Calu3 (cell line): ENCODE measurements at places on chromosomes 1 and 21.

DNA sequence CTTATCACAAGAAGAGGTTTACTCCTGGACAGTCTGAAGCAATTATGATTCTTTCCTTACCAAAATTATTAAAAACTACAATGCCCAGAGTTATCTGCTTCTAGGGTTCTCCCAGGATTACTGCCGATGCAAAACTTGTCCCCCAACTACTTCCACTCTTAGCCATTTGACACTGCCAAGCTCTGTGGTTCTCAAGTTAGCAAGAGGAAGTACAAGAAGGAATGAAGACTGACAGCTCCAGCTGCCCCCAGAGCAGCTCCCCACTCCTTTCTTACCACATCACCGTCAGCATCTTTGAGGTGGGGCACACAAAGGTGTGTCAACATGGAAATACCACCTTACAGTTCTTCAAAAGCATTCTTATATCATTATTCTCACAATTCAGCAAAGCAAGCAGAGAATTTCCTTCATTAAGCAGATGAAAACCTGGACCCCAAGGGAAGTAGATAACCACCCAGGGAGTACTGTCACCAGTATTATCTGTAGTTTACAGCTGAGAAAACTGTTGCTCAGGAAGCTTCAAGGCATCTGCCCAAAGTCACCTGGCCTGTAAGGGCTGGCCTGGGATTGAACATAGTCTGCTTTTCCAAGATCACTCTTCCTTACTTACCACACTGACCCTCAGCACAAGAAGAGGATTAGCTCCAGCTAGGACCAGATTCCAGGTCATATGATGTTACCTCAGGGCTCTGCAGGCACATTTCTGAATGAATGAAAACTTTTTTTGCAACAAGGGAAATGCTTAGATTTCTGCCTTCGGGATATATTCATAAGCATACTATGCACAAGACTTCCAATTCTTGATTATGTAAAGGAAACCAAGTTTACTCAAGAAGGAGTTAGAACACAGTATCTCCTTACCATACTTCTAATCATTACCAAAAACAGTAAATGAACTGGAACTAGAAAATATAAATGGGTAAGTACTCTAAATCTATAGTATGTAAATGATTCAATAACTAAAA, 9.3 kb downstream of the PSMG1 start:
- peaks cover 4% of the 10 kb centered on the region for H3K36me3 ChIP-seq
- no peaks in the 10 kb centered on the region for H3K27me3 ChIP-seq
- DNase-seq, result no peak

GRCh38 chr21:45332415-45332814, 44.7 kb upstream of the POFUT2 start:
- peaks cover 16% of the 10 kb centered on the region for H3K4me1 ChIP-seq
- H3K27me3 ChIP-seq, result no peaks in the 10 kb centered on the region
- no peak overlapping the region for H3K4me3 ChIP-seq
- no peak for DNase-seq
- H3K27ac ChIP-seq, result no peak overlapping the region

- no peak for DNase-seq
- no peak overlapping the region for H3K27ac ChIP-seq
- peaks cover 1% of the 10 kb centered on the region for H3K36me3 ChIP-seq
- no peak overlapping the region for H3K4me3 ChIP-seq
- H3K4me1 ChIP-seq, result peaks cover 6% of the 10 kb centered on the region
- peaks cover 19% of the 10 kb centered on the region for H3K27me3 ChIP-seq
These were observed 5.8 kb upstream of the LRRC8D start for GRCh38 chr1:89815040-89815439.

- no peak overlapping the region for H3K4me3 ChIP-seq
- no peak overlapping the region for H3K27ac ChIP-seq
- no peaks in the 10 kb centered on the region for H3K36me3 ChIP-seq
- H3K27me3 ChIP-seq, result peaks cover 93% of the 10 kb centered on the region
- no peaks in the 10 kb centered on the region for H3K4me1 ChIP-seq
- DNase-seq, result no peak
These were observed 35.9 kb upstream of the NFASC start for GRCh38 chr1:204834752-204835151.

- no peak overlapping the region for H3K4me3 ChIP-seq
- no peak for DNase-seq
- no peaks in the 10 kb centered on the region for H3K27me3 ChIP-seq
These were observed 31.3 kb upstream of the TRIM67 start for GRCh38 chr1:231130544-231130943.

GRCh38 chr1:119968601-119969000, 72.3 kb upstream of the ADAM30 start:
- no peaks in the 10 kb centered on the region for H3K27me3 ChIP-seq
- no peak overlapping the region for H3K27ac ChIP-seq
- no peak overlapping the region for H3K4me3 ChIP-seq
- no peak for DNase-seq

DNA sequence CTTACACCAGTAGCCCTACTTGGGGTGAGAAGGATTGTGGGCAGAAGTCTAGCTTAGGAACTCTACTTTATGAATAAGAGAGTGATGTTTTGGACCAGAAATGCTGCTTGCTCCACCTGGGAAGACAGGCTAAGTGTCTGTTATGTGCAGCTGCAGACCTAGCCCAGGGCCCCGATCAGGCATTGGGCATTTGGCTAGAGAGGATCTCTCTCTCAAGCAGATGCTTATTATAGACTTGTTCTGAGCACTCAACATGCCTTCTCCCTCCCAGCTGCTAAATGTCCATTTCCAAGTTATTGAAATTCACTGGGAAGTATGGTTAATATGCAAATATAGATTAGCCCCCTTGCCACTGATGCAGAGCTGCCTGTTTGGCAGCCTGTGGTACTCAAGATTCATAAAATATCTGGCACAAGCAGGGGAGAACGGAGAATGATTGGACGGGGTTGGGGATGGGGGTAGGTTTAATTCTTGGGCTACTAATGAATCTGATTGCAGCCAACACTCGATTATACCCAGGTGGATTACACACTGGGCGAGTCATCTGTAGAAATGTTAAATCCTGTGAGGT, 115.9 kb downstream of the KCND3 start:
- peaks cover 8% of the 10 kb centered on the region for H3K27me3 ChIP-seq
- no peak for DNase-seq
- no peak overlapping the region for H3K27ac ChIP-seq
- H3K4me1 ChIP-seq, result no peaks in the 10 kb centered on the region
- no peak overlapping the region for H3K4me3 ChIP-seq

- peaks cover 10% of the 10 kb centered on the region for H3K4me1 ChIP-seq
- H3K4me3 ChIP-seq, result peak overlapping the region; percentile 62
- no peaks in the 10 kb centered on the region for H3K36me3 ChIP-seq
- H3K27me3 ChIP-seq, result peaks cover 1% of the 10 kb centered on the region
These were observed 11.0 kb downstream of the BRINP2 start for GRCh38 chr1:177181631-177182291.

DNA sequence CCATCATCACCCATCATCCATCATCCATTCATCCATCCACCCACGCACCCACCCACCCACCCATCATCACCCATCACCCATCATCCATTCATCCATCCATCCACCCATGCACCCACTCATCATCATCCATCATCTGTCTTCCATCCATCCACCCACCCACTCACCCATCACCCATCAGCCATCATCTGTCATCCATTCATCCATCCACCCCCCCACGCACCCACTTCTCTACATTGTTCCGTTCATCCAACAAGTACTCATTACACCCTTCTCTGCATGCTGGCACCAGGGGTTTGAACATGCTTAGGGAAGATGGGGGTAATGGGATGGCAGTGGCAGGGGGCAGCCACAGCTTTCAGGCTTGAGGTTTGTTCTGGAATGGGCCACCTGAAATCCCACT, 82.1 kb downstream of the ADARB1 start:
- no peak for DNase-seq
- no peaks in the 10 kb centered on the region for H3K36me3 ChIP-seq
- peaks cover 37% of the 10 kb centered on the region for H3K27me3 ChIP-seq
- no peaks in the 10 kb centered on the region for H3K4me1 ChIP-seq

- H3K36me3 ChIP-seq, result no peaks in the 10 kb centered on the region
- H3K27ac ChIP-seq, result no peak overlapping the region
- peaks cover 3% of the 10 kb centered on the region for H3K27me3 ChIP-seq
- peaks cover 20% of the 10 kb centered on the region for H3K4me1 ChIP-seq
These were observed 69.8 kb upstream of the TRABD2B start for GRCh38 chr1:48066936-48067335.

DNA sequence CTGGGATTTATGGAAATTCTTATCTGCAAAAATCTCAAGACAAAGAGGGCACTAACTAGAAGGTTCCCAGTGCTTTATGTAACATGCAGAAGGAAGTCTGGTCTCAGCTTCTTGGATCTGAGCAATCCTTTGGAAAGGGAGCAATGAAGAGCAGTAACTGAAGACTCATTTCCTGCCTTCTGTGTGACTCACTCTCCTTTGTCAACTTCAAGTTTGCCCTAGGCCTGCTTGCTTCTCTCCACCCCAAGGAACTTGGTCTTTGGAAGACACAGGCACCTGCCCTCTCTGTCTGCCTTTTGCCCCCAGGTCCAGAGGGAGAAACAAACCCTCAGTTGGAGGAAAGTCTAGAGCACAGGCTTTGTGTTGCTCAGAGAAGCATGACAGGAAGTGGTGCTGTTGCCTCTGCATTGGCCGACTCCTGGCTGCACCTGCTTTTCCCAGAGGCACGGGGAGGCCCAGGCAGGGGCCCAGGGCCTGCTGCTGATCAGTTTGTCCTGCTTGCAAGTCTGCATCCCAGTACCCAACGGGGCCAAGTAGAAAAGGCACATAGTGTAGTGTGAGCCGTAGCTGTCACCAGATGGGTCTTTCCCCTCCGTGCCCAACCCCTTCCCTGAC, 137.2 kb downstream of the DHRS3 start:
- peaks cover 62% of the 10 kb centered on the region for H3K4me1 ChIP-seq
- no peak overlapping the region for H3K4me3 ChIP-seq
- H3K27ac ChIP-seq, result peak overlapping the region; percentile 99
- peak; percentile 53 for DNase-seq

DNA sequence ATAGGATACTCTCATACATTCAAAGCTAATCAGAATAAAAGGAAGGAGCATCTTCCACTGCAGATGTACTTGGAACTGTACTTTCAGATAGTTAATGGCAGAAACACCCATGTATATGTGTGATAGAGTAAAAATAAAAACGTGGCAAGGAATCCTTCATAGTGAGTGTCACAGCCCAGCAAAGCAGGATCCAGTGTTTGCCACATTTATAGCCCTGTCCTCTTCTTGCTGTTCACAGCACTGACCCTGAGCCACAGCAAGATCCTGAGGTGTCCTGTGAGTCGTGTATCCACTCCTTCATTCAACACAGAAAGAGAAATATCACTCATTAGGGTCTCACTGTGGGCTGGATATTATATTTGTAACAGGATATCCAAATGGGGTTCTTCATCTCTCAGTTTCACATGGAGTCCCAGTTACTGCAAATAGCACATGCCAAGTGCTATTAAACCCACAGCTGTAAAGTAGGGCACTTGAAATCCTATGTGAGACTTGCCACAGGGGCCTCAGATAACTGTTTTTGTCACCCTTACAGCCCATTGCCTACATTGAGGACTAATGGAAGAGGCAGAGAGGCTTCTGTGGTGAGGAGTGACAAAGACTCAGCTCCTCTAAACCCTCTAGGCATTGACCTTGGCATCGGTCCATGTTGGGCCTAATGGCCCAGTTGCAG, 41.3 kb downstream of the CYP2J2 start:
- no peaks in the 10 kb centered on the region for H3K27me3 ChIP-seq
- no peak overlapping the region for H3K4me3 ChIP-seq
- H3K4me1 ChIP-seq, result no peaks in the 10 kb centered on the region
- H3K27ac ChIP-seq, result no peak overlapping the region
- peaks cover 5% of the 10 kb centered on the region for H3K36me3 ChIP-seq

- peaks cover 34% of the 10 kb centered on the region for H3K27me3 ChIP-seq
- peaks cover 15% of the 10 kb centered on the region for H3K36me3 ChIP-seq
- no peak overlapping the region for H3K4me3 ChIP-seq
- peaks cover 26% of the 10 kb centered on the region for H3K4me1 ChIP-seq
- H3K27ac ChIP-seq, result no peak overlapping the region
These were observed 622 bp upstream of the APOA2 start for GRCh38 chr1:161223805-161224694.

DNA sequence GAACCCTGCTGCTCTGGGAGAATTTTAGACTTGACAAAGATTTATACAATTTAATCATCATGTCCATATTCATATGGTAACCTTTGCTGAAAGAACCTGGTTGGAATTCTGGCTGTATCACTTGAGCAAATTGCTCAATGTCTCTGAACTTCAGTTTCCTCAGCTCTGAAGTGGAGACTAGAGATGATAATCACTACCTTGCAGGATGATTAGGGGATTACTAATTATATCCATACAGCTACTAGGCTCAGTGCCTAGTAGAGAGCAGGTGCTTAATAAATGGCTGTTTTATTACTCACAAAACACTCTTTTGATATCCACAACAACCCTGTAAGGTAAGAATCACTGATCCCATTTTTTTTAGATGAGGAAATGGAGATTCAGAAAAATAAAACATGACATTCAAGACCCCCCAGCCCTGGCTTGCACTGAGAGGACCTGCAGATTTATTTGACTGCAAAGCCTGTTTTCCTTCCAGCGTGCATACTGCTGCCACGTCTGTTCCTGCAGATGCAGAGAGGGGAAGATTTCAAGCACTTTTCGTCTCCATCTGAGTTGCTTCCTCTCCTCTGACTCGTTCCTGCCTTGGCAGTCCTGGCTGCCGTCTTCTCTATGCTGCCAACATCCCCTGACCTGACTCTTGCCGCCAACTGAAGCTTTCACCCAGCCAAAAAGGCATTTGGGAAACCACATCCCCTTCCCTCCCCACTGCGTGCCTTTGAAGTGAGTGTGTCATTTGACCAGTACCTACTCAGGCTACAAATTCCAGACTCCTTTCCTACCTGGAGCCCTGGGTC, 203.0 kb downstream of the PLPP3 start:
- peak; percentile 10 for DNase-seq
- H3K4me3 ChIP-seq, result no peak overlapping the region
- H3K27me3 ChIP-seq, result no peaks in the 10 kb centered on the region
- peaks cover 9% of the 10 kb centered on the region for H3K4me1 ChIP-seq
- no peak overlapping the region for H3K27ac ChIP-seq

- no peak for DNase-seq
- H3K4me1 ChIP-seq, result peaks cover 8% of the 10 kb centered on the region
- peaks cover 5% of the 10 kb centered on the region for H3K36me3 ChIP-seq
- H3K4me3 ChIP-seq, result no peak overlapping the region
- H3K27ac ChIP-seq, result no peak overlapping the region
These were observed 132.9 kb downstream of the SYF2 start for GRCh38 chr1:25099343-25099951.

DNA sequence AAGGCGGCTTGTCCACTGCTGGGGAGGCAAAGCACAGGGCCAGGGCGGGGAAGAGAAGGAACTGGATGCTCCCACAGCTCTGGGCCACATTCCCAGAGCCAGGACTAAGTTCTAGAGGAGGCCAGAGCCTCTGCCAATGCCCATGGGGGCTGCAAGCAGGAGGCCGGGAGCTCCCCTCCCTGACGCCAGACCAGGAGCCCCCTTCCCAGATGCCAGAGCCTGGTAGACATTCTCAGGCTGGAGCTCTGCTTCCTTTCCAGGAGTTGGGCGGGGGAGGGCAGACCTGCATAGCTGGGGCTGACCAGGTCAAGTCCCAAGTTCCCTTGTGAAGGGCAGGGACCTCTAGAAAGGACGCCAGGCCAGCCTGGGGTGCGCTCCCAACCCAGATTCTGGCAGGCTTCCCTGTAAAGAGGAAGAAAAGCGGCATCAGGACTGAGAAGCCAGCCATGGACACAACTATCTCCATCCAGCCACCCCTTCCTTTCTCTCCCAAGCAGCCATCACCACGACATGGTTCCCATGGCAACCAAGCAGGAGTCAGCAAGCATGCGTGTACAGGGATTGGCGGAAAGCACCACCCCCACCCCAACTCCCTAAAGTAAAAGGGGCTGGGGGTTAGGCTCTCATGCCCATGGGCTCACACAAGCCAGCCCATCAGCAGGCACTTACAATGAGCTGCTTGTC, 13.4 kb downstream of the KIF21B start:
- H3K27ac ChIP-seq, result no peak overlapping the region
- no peak overlapping the region for H3K4me3 ChIP-seq
- H3K36me3 ChIP-seq, result no peaks in the 10 kb centered on the region
- peaks cover 6% of the 10 kb centered on the region for H3K4me1 ChIP-seq
